Ascending aorta (tissue), 2 donors: ENCODE measurements at places on chromosomes 4 and X. TPM values are rescaled to one million over a fixed set of nuclear protein-coding genes. Genes with fewer than 3 reads are reported as not detected.
A peak's percentile ranks its signal among the peaks of the same experiment; 100 is the strongest.

GRCh38 chrX:143095816-143096215 lies 70.1 kb downstream of the SPANXN4 start:
- DNase-seq = no peak

SLC25A4 gene
- total RNA-seq = 19.6 TPM

TMEM47 gene
- total RNA-seq = 117 TPM

- no peak for DNase-seq
Measured at GRCh38 chrX:2723286-2723879, 28.5 kb upstream of the XG start.

DNA sequence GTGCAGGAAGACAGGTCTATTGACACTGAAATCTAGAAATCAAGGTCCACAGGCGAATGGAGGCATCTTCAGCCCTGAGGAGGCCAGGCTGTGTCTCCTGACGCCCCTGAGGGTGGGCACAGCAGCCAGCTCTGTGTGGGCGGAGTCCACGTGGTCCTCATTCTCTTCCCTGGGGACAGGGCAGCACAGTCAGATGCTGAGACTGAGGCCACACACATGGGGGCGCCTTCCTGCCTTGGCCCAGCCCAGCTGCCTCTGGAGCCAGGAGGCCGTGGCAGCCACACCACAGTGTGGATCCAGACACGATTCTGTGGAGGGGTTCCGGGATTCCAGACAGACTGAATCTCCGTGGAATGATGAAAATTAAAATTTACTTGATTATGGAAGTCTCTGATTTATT lies 20.8 kb downstream of the FGFR3 start:
- no peak for DNase-seq

CENPVL1 gene
- total RNA-seq = not detected

DNA sequence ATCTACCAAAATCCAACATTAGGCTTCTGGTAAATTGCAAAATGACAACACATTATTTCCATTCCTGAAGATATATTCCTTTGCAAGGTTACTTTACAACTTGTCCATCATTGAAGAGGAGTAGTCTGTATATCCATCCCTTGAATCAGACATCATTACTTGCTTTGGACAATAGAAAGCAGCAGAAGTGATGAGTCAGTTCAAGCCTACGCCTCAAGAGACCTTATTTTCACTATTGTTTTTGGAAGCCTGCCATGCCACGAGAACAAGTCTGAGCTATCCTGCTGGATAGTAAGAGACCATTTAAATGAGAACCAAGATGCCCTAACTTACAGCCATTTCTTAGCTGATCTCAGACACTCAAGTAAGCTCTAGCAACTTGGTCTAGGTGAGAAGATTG lies 246.0 kb upstream of the HHIP start:
- DNase-seq = no peak

TRPC5OS gene
- not detected for total RNA-seq

DNA sequence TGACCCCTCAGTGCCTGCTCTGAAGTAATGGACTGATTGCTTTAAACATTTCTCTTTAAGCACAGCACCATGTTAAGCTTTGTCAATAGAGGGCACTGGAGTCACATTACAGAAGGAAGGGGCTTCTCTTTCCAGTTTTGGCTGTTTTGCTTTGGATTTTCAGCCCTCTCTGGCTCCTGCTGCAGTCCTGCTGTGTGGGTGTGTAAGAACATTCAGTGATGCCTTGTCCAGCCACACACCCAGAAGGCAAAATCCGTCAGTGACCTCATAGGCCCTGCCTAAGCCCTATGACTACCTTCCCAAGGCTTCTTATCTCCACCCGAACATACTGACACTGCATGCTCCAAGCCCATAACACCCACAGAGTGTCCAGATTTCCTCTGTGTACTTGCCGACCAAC lies 215.3 kb upstream of the CTSO start:
- DNase-seq = peak; percentile 65

DKK2 gene
- 10.3 TPM for total RNA-seq

DNA sequence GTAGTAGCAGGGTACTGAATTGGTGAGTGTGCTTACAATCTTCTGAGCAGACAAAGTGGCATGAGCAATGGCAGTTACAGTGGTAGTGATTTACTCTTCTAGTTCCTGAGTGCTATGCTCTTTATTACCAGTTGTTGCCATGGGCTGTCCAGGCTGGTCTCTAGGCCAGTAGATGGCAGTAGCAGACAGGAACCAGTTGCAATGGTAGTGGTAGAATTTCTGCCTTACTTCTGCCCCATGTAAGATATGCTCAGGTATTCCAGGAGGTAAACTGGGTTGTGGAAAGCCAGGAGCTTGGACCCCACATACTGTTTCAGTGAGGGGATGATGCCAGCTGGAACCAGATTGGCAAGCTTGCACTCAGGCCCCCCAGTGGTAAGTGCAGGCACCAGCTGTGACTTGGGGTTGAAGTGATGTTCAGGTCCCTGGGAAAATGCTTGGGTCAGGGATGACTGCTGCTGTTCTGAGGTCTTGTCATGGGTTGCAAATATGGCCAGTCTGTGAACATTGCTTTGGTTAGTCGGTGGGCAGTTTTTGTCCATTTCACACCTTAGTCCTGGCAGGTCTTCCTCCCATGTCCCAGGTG lies 63.0 kb upstream of the ZXDB start:
- no peak for DNase-seq

GRCh38 chr4:15149839-15150592 lies 147.7 kb downstream of the CPEB2 start:
- DNase-seq = peak; percentile 79

- no peak for DNase-seq
Measured at GRCh38 chr4:158353541-158354304, 143.4 kb downstream of the TMEM144 start.

DNA sequence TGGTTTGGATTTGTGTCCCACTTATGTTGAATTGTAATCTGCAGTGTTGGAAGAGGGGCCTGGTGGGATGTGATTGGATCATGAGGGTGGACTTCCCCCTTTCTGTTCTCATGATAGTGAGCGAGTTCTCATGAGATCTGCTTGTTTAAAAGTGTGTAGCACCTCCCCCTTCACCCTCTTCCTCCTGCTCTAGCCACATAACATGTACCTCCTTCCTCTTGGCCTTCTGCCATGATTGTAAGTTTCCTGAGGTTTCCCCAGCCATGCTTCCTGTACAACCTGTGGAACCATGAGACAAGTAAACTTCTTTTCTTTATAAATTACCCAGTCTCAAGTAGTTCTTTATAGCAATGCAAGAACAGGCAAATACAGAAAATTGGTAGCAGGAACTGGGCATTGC lies 138.7 kb downstream of the INPP4B start:
- no peak for DNase-seq

DNA sequence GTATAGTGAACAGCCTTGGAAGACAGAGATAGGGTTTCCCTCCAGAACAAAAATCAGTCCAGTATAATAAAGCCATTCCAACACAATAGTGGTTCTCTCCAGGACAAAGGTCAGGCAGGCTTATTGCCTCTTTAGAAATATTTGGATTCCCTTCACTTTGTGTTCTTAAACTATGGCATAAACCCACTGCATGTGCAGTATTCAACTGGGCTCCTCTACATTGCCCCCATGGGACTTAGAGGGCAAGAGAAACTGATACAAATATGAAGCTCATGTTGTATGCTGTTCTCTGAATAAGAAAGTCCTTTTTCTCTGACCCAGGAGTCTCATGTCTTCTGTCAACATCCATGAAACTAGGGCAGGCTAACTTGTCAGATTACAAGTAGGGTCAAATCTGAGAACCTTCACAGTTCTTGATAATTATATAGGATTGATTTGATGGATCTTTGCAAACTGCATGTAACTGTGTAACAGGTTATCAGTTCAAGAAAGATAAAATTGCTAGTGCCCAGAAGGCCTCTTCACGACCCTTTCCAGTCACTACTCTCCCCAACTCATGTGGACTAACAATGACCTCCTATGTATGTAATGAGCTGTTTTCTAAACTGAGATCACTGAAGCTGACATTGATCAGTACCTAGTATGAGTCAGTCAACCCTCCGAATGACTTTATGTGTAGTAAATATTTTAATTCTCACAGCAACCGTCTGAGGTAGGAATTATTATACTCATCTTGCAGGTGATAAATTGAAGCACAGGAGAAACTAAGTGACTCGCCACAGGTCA lies 31.9 kb upstream of the FAM9C start:
- DNase-seq = no peak

CEP44 gene
- 5.7 TPM for total RNA-seq

DNA sequence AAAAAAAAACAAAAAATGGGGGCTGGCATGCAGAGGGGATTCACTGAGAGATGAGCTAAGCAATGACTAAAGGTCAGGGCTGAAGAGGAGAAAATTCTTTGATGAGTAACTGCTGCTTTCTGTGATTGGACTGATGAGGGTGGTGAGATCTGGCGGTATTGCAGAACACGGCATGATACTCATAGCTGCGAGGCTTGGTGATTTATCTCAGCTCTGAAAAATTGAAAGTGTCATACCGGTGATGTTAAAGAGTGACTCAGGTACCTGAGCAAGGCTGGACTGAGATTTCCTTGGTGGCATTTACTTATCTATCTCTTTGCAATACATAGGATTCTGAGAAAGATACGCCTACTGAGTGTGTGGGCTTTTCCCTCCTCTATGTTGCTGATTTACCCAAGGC lies 204.1 kb upstream of the DDX53 start:
- DNase-seq = no peak

- DNase-seq = no peak
Measured at GRCh38 chr4:33467291-33467690, 2747.1 kb downstream of the PCDH7 start.

- DNase-seq = no peak
Measured at GRCh38 chrX:117713411-117713810, 403.2 kb downstream of the KLHL13 start.

CXCL3 gene
- not detected for total RNA-seq

- DNase-seq = no peak
Measured at GRCh38 chr4:38782452-38783108, at the start of gene TLR10. TSS of gene TLR10 (minus strand) at chr4:38782990. CDS start at chr4:38775590, 7,400 bp downstream.

DNA sequence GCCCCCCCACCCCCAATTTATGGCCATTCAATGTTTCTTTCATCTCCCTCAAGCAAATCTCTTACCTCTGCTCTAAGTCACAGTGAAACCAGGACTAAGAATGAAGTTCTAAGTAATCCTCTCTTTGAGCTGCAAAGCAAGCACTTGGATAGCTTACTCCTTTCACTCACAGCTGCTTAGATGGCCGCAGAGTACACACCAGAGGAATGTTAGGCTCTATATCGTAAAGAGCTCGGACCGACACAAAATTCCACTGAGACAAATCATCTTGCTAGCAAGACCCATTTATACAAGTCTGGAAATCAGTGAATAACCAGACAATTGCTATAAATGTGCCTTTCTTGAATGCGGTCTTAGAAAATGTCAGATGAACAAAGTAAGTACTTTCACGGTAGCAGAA lies 135.0 kb downstream of the IDS start:
- no peak for DNase-seq

PCYT1B gene
- 0.21 TPM for total RNA-seq

GRCh38 chr4:145739845-145740244 lies 59.9 kb downstream of the C4orf51 start:
- no peak for DNase-seq

DNA sequence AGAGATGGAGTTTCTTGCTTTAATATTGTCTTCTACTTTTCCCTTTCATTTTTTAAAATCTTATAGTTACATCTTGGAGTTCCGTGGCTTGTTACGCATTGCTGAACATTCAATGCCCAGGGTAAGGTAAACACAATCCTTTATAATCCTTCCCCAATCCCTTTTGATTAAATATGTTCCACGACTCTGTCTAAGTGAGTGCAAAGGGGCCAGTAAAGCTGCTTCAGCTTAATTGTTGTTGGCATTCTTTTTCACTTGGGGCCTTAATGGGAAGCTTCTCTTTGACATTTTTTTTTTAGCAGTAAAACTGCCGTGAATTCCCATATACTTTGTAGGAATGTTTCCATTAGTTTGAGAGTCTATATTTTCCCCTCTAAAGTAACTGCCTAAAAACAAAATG lies 1028.1 kb downstream of the C4orf33 start:
- DNase-seq = no peak

IL1RAPL1 gene
- not detected for total RNA-seq

DNA sequence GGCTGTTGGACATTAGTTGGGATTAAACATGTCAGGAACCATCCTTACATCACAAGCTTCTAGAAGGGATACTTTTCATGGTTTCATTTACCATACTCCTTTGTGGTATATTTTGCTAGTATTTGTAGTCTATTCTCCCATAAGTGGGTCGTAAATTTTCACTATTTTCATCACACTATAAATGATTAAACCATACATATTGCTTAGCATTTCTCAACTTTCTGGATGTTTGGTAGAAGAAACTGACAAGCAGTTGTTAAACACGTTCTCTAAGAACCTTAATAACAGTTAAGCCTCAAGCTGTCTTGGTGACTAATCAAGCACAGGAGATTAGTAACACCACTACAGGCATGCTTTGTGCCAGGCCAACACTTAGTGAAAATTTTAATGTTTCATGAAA lies 375.5 kb downstream of the NAF1 start:
- no peak for DNase-seq

DNA sequence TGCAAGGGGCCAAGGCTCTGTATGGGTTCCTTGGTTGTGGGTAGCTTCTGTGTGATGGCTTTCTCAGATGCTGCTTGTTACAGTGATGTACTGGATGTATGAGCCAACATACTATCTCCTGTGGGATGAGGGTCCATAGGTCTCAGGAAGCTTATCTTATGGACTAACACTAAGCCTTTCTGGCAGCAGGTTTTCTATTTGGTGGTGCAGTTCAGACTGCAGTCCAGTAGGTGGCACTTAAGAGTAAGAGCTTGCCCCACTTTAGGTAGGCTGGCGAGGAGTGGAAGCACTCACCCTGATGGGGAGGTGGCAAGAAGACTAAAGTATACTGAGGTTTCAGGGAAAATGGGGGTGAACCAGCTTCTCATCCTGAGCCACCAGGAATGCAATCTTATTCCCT lies 306.7 kb upstream of the MAOA start:
- no peak for DNase-seq

GRCh38 chr4:45121426-45121975 lies 395.1 kb upstream of the GNPDA2 start:
- DNase-seq = no peak
